ENCODE measurements at places on chromosomes 3 and 15.

- no peak for DNase-seq
Measured at GRCh38 chr3:114356066-114356465, 62.2 kb downstream of the TIGIT start.

- DNase-seq = no peak
Measured at GRCh38 chr3:43218156-43218555, 68.2 kb upstream of the SNRK start.

DNA sequence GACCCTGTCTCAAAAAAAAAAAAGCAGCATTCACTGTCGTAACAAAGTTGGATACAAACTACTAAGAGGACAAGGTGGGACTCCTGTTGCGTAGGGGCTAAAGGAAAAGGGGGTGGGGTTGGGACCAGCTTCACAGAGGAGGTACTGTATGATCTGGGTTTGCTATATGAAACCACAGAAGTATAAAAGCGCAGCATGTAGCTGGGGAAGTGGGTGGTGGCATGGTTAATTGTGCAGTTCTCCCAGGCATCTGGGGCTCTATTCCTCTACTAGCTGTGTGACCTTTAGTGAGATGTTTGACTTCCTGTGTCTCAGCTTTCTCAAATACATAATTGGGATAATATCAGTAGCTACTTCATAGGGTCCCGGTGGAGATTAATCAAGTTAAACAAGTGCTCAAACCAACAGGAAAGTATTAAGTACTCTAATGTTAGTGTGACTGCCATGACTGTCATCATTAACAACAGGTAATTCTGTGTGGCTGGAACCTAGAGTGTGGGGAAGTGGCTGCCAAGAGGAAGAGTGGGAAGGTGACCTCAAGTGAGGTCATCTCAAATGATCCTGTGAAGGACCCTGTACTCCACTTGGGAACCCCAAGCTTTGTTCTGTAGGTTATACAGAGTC lies 11.5 kb downstream of the PARP16 start:
- no peak for DNase-seq

DNA sequence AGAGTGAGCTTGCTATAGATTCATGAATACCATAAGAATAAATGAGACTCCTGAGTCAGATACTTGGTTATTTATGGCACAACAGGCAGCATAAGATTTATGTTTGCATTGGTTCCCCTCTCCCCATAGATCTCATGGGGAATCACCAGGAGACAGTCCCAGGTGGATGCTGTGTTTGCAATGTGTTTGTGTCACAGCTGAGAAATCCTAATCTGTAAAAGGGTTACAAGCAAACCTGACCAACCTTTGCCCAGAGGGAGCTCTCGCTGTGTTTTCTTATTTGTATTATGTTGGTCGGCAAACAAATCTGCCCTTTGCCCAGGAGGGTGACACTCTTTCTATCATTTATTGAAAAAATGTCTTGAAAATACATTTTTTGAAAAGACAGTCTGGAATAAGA lies 236.2 kb downstream of the ZPLD1 start:
- DNase-seq = no peak

DNA sequence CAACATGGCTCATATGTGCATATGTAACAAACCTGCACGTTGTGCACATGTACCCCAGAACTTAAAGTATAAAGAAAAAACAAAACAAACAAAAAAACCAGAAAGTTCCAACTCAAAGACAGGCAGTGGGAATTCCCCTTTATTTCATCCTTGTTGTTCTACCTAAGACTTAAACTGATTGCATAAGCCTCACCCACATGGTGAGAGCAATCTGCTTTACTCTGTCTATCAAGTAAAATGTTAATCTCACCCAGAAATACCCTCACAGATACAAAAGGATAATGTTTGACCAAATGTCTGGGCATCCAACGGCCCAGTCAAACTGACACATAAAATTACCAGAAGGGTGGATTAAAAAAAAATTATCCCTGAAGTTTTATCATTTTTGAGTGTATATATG lies 190.9 kb upstream of the PLSCR5 start:
- no peak for DNase-seq

DNA sequence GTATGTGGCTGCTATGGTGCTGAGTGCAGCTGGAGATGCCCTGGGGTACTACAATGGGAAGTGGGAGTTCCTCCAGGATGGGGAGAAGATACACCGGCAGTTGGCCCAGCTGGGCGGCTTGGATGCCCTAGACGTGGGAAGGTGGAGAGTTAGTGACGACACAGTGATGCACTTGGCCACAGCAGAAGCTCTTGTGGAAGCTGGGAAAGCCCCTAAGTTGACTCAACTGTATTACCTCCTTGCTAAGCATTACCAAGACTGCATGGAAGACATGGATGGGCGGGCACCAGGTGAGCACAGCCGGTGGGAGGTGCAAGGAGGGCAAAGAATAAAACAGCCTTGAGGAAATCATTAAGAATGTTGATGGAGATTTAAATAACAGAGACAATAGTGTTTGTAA lies 2.9 kb downstream of the ADPRH start:
- DNase-seq = no peak

- DNase-seq = no peak
Measured at GRCh38 chr3:151899996-151900395, 26.6 kb downstream of the SUCNR1 start.

- DNase-seq = no peak
Measured at GRCh38 chr3:99506-99905, 97.1 kb upstream of the CHL1 start.

GRCh38 chr3:185825006-185825638 lies at the start of gene IGF2BP2:
Gene IGF2BP2, minus strand, starts transcription at chr3:185825042. Its CDS starts 82 bp downstream, at chr3:185824960.
- DNase-seq = peak; percentile 88

- peak; percentile 80 for DNase-seq
Measured at GRCh38 chr15:77988347-77989295, 88.9 kb downstream of the TBC1D2B start.

DNA sequence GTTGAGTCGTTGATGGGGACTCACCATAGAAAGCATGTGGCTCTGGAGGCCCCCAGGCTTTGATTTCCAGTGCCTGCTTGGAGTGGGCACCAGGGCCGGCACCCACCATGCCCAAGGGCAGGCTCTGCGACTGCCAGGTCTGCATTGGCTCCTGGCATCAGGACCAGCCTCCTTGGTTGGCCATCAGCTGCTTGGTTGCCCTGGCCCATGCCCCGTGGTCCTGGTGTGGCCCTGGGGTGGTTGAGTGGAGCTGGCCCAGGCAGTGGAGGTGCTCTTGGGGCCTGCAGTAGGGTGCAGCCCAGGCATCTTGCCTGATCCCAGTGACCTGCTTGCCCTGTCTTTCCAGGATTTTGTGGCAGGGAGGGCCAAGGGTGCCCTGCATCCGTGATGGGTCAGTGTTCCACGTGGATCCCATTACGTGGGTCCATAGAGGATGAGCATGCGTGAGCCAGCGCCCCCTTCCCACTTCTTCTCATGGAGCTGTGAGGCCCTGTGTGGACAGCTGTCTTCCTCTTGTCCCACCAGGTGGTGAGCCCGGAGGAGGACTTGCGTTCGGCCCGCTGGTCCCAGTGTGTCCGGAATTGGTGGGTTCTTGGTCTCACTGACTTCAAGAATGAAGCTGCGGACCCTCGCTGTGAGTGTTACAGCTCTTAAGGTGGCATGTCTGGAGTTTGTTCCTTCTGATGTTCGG lies 187.0 kb downstream of the UBE3A start:
- DNase-seq = peak; percentile 64

GRCh38 chr15:89071471-89071870 lies 16.8 kb upstream of the ABHD2 start:
- no peak for DNase-seq

DNA sequence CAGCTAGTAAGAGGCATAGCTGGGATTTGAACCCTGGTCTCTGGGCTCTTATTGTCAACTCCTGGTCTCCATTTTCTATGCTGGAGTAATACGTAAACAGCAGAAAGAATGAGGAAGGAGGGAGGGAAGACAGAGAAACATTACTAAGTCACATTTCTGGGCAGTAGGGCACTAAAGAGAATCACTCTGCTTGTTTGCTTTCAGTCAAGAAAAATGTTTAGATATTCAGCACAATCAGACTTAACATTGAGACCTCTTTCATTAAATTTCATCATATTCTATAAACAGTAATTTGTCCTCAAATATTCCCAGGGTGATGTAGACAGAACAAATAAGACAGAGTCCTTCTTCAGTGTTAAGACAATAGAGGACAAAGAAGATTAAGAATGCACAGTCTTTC lies 67.7 kb upstream of the BNC1 start:
- DNase-seq = no peak

- peak; percentile 49 for DNase-seq
Measured at GRCh38 chr15:31248263-31248662, 78.4 kb upstream of the KLF13 start.

- no peak for DNase-seq
Measured at GRCh38 chr3:27590437-27591298, 106.5 kb upstream of the SLC4A7 start.

DNA sequence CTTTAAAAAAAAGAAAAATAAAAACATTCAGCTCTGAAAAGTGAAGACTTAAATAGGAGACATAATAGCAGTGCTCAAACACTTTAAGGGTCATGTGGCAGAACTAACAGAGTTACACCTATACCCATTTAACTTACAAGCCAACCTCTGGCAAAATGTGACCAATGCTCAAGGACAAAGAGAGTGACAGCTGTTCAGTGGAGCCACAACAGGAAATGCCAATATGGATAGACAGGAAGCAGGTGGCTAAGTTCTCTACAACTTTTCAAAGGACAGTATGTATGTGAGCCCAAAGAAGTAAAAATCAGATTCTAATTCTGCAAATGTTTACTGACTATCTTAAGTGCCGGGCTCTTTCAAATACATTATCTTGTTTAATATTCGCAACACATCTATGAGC lies 3.4 kb downstream of the TMCC1 start:
- DNase-seq = no peak

DNA sequence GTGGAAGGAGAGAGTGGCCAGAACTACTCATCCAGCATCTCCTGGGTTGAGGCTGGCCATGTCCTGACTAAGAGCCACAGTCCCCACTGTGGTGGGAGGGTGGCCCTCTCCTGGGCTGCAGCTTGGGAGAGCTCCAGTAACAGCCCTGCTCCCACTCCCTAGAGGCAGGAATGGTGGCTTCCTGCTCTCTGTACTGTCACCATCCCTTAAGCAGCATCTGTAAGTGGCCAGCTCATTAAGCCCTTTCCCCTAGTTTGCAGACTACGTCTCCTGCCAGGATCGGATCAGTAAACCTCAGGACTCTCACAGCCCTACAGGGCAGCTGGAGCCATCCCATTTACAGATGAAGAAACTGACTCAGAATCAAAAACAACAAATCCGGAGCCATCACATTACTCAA lies 30.5 kb downstream of the DNAJB8 start:
- no peak for DNase-seq

DNA sequence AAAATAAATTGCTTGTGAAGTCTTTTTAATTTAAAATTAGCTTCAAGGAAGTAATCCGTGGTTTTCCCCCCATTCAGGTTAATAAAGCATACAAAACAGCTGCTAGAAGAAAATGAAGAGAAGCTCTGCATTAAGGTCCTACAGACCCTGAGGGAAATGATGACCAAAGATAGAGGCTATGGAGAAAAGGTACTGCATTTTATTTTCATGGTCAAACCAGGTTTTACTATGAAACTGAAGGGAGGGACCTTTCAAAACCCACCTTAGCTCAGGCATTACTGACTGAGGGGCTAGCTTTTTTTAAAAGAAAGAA lies 218.5 kb downstream of the ITPR1 start:
- no peak for DNase-seq

GRCh38 chr15:34986771-34987480 lies 1.2 kb downstream of the ZNF770 start:
- DNase-seq = no peak

GRCh38 chr3:8455526-8456411 lies 45.9 kb upstream of the LMCD1 start:
- DNase-seq = no peak

DNA sequence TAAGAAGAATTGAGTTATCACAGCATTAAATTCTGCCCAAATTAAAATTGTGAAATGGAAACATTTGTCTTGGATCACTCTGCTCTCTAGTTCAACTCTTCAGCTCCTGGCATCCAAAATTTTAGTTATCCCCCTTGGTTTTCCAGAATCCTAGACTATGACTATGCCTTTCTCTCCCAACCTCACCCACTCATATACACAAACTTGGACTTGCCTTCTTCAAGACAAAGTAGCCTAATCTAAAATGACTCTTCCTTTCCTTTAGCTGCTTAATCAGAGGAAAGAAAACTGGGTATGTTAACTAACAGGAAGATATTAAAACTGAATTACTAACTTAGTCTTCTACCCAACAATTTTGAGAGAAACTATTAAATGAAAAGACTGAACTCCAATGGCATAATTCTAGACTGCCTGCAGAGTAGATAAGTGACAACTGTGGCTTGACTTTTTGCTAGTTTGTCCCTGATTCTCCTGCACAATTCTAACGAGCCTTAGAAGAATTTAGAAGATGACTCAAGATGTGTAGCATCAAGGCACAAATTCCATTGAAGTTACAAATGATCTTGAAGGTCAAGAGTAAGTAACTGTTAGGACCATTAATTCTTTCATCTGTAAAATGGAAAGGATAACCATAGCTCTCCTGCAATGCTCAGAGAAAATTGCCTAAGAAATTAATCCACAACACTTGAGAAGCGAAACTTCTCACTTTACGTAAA lies 5.2 kb upstream of the GOLIM4 start:
- no peak for DNase-seq

DNA sequence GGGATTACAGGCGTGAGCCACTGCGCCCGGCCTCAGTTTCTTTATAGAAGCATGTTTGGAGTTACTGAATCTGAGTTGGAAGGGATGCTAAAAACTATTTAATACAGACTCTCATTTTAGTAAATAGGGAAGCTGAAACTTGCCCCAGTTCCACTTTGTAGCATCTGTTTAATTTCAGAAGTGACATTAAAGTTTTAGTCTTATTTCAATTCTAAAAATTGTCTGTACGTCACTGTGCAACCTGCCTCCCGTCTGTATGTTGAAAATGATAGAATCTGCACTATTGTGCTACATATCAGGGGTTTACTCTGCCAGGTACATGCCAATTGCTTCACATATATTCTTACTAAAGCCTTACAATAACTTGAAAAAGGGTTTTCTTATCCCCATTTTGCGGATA lies 15.3 kb downstream of the CNOT10 start:
- DNase-seq = no peak

- DNase-seq = no peak
Measured at GRCh38 chr3:113573728-113574127, 41.4 kb downstream of the SIDT1 start.

GRCh38 chr3:143103652-143104051 lies 15.9 kb upstream of the CHST2 start:
- DNase-seq = no peak

Measured in posterior vena cava (tissue), 2 donors.